Type B pancreatic cell (in vitro differentiated cells): ENCODE measurements at places on chromosomes 13 and 19. TPM values are rescaled to one million over a fixed set of nuclear protein-coding genes. Genes with fewer than 3 reads are reported as not detected.

DNA sequence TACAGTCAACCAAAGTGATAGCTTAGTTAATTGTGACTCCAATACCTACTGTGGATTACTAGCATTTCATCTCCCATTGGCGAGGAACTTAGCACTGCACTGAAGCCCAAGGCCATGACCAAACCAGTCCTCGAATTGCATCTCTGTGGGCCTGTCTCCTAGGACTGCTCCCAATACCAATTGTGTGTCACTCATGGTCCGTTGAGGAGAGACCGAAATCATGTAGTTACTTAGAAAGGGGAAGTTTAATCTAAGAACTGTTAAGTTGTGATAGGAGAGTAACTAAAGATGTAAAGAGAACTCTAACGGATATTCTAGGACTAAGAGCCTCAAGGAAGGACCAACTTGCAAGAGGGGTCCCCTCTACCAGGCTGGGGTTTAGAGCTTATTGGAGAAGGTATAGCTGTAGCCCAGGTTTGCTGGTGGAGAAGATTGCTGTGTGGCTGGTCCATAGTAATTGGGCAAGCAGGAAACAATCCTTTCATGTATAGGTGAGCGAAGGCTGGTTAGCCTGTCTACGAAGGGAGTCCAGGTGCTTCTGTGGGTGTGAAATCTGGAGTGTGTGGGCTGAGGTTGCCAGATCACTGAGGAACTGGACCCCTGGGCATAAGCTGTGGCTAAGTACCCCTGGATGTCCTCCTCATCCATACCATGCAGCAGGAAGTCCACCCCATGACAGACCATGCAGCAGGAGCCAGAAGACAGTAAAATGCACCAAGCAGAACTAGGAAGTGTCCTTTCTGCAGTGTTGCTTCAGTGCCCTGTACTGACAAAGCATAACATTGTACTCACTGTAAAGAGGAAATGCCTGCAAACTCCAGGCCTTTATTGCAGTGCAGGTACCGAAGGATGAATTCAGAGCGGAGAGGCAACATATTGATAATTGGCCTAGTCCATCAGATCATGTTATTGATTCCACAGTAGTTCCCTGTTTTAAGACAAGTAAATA is 30.8 kb downstream of the DNAJC3 start:
- no peak overlapping the region for H3K4me3 ChIP-seq
- H3K36me3 ChIP-seq, result peaks cover 15% of the 10 kb centered on the region
- no peak overlapping the region for H3K27ac ChIP-seq
- H3K4me1 ChIP-seq, result peaks cover 6% of the 10 kb centered on the region

- H3K4me1 ChIP-seq, result no peaks in the 10 kb centered on the region
- no peak overlapping the region for H3K27ac ChIP-seq
- no peak for DNase-seq
- peaks cover 48% of the 10 kb centered on the region for H3K36me3 ChIP-seq
- no peak overlapping the region for H3K4me3 ChIP-seq
Measured at GRCh38 chr13:31150315-31150985, 11.3 kb downstream of the HSPH1 start.

DNA sequence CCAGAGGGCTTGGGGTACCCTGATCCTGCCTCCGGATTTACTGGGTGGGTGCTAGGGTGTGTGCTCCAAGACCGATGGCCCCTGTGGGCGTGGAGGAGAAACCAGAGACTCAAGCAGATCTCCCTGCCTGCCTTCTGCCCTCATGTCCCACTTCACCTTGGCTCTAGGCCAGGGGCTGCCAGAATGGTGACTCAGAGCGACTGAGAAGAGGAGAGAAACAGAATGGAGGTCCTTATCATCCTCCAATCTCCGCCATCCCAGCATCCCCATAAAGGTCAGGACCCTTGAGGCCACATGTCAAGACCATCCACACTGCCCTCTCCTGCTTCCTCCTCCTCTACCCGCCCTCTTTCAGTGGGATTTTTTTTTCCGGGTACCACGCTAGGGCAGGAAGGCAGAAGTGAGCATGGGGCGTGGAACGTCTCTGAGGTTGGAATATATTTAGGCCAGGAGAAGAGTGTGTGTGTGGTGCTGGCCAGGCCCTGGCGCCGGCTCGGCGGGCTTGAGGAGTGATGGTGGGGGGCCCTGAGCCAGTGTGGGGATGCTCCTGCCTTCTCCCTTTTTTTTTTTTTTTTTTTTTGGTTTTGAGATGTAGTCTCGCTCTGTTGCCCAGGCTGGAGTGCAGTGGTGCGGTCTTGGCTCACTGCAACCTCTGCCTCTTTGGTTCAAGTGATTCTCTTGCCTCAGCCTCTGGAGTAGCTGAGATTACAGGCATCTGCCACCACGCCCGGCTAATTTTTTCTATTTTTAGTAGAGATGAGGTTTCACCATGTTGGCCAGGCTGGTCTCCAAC is 22.3 kb downstream of the IER2 start:
- H3K27me3 ChIP-seq, result no peaks in the 10 kb centered on the region

DNA sequence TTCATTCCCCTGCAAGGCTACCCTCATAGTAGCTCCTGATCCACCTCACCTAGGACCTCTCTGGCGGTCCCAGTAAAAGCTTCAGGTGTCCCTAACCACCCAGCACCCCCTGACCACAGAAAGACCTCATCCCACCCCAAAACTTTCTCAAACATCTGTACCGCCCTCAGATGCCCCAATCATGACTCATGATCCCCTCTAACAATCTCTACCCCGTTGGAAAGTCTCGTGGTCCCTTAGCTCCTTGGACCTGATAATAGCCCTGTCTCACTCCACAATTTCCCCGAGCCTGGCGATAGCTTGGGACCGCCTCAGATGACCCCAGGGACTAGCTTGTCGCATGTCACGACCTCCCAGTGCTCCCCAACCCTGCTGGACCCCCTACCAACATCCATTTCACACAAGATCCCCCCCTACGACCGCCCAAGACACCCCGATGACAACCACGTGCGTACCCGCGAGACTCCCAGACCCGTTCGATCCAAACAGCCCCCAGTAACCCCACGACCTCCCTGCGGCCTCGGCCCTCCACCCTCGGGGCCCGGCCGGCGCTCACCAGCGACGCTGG is 450 bp downstream of the NDUFA11 start:
- no peak for DNase-seq
- H3K27me3 ChIP-seq, result no peaks in the 10 kb centered on the region
- peak overlapping the region; percentile 97 for H3K4me3 ChIP-seq
- peak overlapping the region; percentile 100 for H3K27ac ChIP-seq
- H3K36me3 ChIP-seq, result peaks cover 7% of the 10 kb centered on the region

- H3K27me3 ChIP-seq, result no peaks in the 10 kb centered on the region
- peaks cover 7% of the 10 kb centered on the region for H3K36me3 ChIP-seq
- DNase-seq, result peak; percentile 88
- peak overlapping the region; percentile 100 for H3K27ac ChIP-seq
- peaks cover 6% of the 10 kb centered on the region for H3K4me1 ChIP-seq
- peak overlapping the region; percentile 99 for H3K4me3 ChIP-seq
Measured at GRCh38 chr19:58559275-58560006, 1.0 kb upstream of the UBE2M start.

- no peak overlapping the region for H3K4me3 ChIP-seq
- H3K36me3 ChIP-seq, result no peaks in the 10 kb centered on the region
- DNase-seq, result no peak
- H3K27me3 ChIP-seq, result no peaks in the 10 kb centered on the region
Measured at GRCh38 chr19:1233115-1233667, 4.6 kb downstream of the CBARP start.

GRCh38 chr13:96796091-96796633 is 198.1 kb downstream of the OXGR1 start:
- H3K4me1 ChIP-seq, result no peaks in the 10 kb centered on the region
- no peaks in the 10 kb centered on the region for H3K27me3 ChIP-seq
- no peaks in the 10 kb centered on the region for H3K36me3 ChIP-seq
- H3K4me3 ChIP-seq, result no peak overlapping the region
- no peak for DNase-seq
- no peak overlapping the region for H3K27ac ChIP-seq

DNA sequence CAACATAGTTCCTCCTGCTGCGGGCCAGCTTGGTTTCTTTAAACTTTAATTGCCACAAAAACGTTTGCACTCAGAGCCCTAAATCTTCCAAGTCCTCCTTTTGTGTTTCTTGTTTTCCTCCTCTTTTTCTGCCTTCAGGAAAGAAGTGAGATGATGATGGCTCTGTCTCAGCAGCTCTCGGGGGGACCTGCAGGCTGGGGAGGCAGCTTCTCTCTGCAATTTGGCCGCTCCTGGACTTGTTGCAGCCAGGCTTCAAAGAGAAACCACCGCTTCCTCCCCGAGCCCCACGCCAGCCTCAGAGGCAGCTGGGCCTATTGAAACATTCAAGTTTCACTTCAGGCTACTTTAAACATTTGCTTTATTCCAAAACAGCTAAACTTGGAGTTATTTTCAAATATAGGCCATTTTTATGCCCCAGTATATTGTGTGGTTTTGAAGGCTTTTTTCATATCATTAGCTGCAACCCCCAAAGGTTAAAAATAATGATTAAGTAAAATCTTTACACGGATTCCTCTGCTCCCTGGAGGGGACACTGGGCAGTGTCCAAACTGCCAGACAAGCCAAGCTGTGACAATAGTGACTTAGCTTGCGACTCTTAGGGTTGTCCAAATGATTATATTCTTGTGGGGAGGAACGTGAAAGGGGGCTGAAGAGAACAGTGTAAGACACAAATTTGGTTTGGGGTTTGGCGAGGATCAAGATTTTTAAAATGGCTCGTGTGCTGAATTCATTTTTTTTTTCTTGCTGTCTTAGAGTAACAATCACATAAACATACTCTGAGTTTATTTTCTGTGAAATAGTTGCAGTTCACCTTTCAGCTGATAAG is 330.8 kb downstream of the DLEU7 start:
- no peak for DNase-seq
- H3K4me1 ChIP-seq, result peaks cover 17% of the 10 kb centered on the region
- H3K4me3 ChIP-seq, result no peak overlapping the region
- H3K27ac ChIP-seq, result no peak overlapping the region
- H3K27me3 ChIP-seq, result no peaks in the 10 kb centered on the region

GRCh38 chr13:24617256-24618010 is 62.8 kb upstream of the ATP12A start:
- peaks cover 11% of the 10 kb centered on the region for H3K4me1 ChIP-seq
- no peaks in the 10 kb centered on the region for H3K36me3 ChIP-seq
- H3K27ac ChIP-seq, result no peak overlapping the region
- no peaks in the 10 kb centered on the region for H3K27me3 ChIP-seq
- no peak for DNase-seq

- H3K4me1 ChIP-seq, result peaks cover 23% of the 10 kb centered on the region
- no peak for DNase-seq
- H3K36me3 ChIP-seq, result peaks cover 31% of the 10 kb centered on the region
Measured at GRCh38 chr13:43054803-43055802, 31.7 kb downstream of the DNAJC15 start.

DNA sequence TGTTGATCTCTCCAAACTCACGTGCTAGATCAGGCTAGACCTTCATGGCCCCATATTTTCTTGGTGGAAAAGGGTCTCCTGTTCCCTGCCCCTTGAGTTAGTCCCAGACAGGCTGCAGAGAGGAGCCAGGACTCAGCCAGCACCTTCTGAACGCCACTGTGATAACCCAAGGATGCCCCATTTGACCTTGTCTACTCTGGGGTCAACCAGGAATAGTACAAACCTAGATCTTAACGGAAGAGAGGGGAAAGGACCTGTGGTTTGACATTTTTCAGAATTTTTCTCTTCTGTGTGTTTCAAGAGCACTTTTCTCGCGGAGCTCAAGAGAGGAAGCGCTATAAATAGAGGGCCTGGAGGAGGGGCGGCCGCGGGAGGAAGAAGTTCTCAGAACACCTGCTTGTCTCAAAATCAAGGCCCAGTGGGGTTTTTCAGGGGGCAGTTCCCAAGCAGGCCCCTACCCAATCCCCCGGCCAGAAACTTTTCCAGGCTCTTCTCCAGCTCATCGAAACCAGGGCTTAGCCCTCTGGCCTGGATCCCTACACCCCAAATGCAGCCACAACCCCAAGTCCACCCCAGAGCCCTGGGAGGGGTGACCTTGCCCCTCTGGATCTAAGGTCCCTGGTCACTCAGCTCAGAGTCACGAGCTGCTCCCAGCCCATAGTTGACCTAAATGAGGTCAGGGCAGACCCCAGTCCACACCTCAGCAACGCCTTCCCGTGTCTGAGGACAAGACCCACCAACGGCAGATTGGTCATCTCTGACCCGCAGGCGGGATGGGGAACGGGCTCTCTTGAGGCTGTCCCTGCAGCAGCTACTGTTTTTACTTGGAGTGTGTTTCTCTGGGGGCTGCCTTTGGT is 75.6 kb upstream of the TM9SF2 start:
- H3K36me3 ChIP-seq, result no peaks in the 10 kb centered on the region
- no peaks in the 10 kb centered on the region for H3K4me1 ChIP-seq
- no peak overlapping the region for H3K4me3 ChIP-seq

ZNF729 gene
- total RNA-seq, result not detected in 2 replicates

SHISA7 gene
- total RNA-seq, result 0.05 and 0.22 TPM in 2 replicates

PRTN3 gene
- total RNA-seq, result 0.45 TPM in 1 of 2 replicates, not detected in the other

NCAN gene
- 0.07 and 0.80 TPM in 2 replicates for total RNA-seq
